ENCODE measurements at places on chromosomes 4 and X. TPM values are rescaled to one million over a fixed set of nuclear protein-coding genes. Genes with fewer than 3 reads are reported as not detected.

Gene PABPC4L
- total RNA-seq, result 3.6 TPM

Gene TSPAN6
- total RNA-seq, result 28.2 TPM

Gene HTATSF1
- 28.8 TPM for total RNA-seq

Gene LONRF3
- total RNA-seq, result 1.2 TPM

Gene DCLK2
- total RNA-seq, result 1.8 TPM

Gene CT47B1
- total RNA-seq, result not detected

All from epithelial cell of alveolus of lung (primary cell).